ENCODE measurements at places on chromosomes 11 and 22. TPM values are rescaled to one million over a fixed set of nuclear protein-coding genes. Genes with fewer than 3 reads are reported as not detected.
A peak's percentile ranks its signal among the peaks of the same experiment; 100 is the strongest.

F2 gene
- not detected for total RNA-seq

DNA sequence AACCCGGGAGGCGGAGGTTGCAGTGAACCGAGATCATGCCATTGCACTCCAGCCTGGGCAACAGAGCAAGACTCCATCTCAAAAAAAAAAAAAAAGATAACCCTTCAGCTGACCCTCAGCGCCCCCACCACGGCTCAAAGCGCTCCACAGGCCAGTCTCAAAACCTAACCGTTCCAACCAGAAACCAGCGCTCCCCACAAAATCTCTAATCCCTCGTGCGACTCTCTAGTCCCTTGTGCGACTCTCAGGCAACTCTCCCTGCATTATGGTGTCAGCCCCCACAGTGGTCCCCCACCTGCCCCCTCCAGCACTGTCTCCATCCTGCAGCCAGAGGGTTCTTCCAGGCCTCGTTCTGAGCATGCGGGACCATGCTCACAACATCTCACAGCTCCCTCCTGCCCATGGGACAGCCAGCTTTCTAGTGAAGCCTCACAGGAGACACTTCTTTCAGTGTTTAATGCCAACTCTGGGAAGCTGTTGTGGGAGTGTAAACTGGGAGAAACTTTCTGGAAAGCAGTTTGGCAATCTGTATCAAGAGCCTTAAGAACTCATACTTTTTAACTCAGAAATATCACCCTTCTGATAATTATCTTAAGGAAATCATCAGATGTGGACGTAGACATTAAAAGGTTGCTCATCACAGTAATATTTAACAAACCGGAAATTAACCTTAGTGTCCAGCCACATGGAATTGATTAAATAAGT lies 4.2 kb upstream of the RASGRP2 start:
- DNase-seq, result peak; percentile 70

DNA sequence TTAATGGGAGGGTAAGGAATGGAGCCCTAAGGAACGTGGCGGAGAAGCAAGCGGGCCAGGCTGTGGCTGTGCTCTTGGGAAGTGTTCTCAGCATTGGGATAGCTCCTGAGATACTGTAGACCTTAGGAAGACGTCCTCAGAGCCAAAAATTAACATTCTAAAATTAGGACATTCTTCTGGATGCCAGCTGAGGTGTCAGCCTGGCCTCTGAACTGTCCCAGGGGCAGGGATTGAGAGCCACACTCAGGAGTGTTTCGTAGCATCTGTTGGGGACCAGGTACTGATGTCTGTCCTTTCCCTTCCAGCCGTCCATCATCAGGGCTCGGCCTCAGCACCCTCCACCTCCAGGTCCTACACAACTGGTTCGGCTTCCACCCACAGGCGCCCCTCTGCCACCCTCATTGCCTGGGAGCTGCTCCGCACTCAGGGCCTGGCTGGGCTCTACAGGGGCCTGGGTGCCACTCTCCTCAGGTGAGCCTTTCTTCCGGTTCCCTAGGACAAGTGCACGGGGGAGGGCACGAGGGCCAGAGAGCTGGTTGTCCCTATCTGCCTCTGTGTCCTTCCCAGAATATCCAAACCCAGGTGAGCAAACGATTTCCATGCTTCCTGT lies 23.6 kb downstream of the SLC25A18 start:
- DNase-seq, result no peak

OR56A1 gene
- not detected for total RNA-seq

- peak; percentile 22 for DNase-seq
Observed at GRCh38 chr22:41862160-41862529, 29.2 kb downstream of the SREBF2 start.

KMT2A gene
- 38.9 TPM for total RNA-seq

CDC45 gene
- total RNA-seq, result 22.9 TPM

TH gene
- total RNA-seq, result not detected

DNA sequence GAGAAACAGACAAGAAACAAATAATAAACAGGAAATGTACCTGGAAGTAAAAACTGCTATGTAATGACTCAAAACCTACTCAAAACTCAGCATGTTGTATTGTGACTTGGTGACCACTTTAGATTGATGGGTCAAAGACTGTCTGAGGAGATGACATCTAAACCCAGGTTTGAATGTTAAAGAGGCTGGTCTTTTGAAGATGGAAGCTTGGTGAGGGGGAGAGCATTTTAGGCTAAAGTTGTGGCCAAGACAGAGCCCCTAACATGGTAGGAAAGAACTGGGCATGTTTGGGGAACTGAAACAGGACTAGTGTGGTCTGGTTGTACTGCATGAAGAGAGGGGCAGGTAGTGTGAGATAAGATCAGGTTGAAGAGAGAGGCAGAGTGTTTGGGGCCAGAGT lies 85.3 kb upstream of the MYO18B start:
- no peak for DNase-seq

GRCh38 chr11:45392591-45393091 lies 106.5 kb upstream of the SYT13 start:
- DNase-seq, result no peak

GRAMD1B gene
- total RNA-seq, result 3.1 TPM

DNA sequence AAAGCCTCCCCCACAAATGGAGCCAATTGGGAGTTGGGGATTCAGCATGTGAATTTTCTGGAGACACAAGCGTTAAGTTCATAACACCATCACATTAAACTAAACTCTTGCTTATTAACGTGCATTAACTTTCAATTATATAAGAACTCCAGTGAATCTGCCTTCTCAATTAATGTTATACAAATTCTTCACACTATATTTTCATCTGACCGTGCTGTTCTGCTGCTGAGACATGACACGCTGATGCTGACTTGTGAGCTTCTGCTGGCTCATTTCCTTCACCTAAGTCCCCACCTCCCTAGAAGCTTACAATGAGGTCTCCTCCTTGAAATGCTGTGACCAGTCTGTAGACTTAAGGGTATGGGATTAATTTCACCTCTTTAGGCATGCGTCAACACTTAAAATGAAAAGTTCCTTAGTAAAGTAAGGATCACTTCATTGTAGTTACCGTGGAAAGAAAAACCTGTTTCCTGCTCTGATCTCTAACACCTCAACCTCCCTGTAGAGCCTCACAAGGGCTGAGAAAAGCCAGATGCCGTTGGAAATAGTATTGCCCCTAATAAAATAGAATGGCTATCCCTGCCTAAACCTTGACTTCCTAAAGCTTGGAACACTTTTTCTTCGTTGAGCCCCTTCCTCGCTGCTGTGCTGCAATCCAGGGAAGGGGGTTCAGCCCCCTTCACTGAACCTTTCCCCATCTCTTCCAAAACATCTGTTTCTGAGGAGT lies 2.2 kb downstream of the HBG2 start:
- DNase-seq, result no peak

FAM180B gene
- not detected for total RNA-seq

DNA sequence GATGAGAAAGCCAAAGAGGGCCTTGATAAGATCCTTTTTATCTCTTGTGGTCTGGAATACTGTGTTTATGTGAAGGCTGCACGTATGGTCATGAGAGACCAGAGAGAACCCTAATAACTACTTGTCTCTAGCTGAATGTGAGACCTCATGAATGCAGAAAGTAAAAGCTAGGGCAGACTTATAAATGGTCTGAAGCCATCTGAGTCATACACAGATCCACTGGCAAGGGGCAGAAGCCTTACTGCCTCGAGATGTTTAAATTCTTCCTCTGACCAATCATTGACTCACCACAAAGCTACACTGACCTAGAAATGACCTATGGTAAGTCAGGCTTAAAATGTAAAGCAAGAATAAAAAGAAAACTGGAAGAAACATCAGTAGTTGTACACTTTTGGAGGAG lies 22.7 kb upstream of the OR4B1 start:
- DNase-seq, result peak; percentile 60

DNA sequence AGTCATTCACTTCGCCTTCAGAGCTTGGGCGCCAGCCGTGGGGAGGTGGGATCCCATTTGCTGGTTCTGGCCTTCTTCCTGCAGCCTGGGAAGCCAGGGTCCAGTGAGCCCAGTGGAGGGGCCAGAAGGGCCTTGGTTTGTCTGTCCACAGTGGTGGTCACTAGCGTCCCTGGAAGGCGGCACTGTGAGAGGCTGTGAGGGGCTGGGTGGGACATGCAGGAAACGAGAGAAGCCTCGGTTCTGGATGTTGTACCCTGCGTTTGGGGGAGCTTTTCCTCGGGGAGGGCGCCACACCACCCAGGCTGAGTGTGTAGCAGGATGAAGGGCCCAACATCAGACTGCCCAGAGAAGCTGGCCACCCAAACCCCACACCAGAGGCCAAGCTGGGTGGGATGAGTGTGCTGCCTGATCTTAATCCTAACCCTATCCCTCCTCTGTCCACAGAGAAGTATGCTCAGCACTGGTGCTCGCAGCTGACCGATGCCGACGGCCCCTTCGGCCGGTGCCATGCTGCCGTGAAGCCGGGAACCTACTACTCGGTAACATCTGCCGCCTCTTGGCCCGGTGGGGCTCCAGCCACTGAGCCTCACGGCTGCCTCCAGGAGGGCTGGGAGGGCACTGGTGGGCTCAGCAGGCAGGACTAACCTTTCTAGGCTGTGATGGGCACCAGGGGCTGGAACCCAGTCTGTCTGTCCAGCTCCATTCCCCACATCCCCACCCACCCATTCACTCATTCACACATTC lies 14.4 kb downstream of the MUC5AC start:
- no peak for DNase-seq

BTG4 gene
- total RNA-seq, result not detected

DNA sequence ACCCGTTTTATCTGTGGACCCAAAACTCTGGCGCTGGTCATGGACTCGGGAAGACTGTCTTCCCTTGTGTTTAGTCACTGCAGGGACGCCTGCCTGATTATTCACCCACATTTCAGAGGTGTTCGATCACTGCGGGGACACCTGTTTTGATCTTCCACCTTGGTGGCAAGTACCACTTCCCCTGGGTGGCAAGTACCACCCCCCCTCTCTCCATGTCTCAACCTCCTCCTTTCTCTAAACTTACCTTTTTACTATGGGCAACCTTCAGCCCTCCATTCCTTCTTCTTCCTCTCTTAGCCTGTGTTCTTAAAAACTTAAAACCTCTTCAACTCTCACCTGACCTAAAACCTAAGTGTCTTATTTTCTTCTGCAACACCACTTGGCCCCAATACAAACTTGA lies 1.9 kb upstream of the NDUFC2 start:
- DNase-seq, result no peak

DNA sequence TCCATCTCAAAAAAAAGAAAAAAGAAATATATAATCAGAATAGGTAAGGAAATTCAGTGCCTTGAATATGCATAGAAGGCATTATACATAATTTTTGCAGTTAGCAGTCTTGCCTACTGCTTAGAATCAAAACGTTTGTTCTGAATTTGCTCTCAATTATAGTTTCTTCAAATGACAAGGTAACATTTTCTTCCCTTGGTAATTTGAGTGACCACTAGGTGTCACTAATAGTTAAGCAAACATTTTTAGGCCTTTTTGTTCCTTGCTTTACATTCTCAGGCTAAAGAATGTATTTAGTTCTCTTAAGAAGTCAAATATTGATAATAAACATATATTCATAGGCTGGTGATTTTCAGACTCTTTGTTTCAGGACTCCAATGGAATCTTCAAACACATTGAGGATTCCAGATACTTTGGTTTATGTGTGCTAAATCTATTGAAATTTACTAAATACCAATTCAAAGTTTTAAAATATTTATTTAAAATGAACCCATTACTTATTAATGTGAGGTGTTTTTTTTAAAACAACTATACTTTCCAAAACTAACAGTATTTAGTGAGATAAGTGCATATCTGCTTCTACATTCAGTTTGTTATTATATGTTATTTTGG lies 55.0 kb upstream of the DEPDC7 start:
- peak; percentile 80 for DNase-seq

PIK3IP1 gene
- total RNA-seq, result 191 TPM

DNA sequence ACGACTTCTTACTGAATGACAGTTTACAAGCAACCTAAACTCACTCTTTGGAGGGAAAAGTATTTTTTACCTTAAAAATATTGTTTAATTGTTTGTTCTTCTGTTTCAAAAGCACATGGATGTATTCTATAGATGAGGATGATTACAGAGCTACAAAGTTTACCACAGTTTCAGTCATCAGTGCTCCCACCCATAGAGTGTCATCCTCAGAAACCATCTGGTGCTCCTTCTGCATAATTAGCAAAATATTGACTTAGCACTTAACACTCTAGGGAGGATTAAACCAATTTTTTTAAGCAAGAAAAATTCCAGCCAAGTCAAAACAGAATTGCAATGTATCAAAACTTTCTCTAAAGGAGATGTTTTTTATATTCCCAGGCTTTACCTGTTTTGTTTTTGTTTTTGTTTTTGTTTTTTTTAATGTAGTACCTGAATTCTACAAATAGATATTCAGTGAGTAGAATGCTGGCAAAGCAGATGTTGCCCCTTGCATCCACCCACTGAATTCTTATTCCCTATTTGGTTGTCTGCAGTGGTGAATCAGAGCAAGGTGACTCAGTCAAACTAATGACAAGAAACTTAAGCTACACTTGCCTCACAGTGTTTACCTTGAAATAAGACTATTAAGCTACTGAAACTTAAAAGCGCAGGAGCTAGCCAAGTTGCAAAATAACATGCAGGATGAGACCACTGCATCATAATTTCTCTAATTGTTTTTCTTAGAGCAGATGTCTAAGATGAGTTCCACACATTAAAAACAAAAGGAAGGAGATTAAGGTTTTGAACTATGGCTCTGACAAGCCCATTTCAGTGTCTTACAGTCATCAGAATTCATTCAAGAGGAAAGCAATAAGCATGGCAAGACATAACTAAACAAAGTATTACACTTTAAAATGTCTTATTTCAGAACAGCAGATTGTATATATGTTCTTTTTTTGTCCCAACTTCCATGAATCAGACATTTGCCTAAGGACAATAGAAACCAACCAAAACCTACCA lies 155.1 kb upstream of the SOX6 start:
- DNase-seq, result no peak

GRCh38 chr11:128244871-128245270 lies 342.5 kb downstream of the ETS1 start:
- peak; percentile 43 for DNase-seq

DNA sequence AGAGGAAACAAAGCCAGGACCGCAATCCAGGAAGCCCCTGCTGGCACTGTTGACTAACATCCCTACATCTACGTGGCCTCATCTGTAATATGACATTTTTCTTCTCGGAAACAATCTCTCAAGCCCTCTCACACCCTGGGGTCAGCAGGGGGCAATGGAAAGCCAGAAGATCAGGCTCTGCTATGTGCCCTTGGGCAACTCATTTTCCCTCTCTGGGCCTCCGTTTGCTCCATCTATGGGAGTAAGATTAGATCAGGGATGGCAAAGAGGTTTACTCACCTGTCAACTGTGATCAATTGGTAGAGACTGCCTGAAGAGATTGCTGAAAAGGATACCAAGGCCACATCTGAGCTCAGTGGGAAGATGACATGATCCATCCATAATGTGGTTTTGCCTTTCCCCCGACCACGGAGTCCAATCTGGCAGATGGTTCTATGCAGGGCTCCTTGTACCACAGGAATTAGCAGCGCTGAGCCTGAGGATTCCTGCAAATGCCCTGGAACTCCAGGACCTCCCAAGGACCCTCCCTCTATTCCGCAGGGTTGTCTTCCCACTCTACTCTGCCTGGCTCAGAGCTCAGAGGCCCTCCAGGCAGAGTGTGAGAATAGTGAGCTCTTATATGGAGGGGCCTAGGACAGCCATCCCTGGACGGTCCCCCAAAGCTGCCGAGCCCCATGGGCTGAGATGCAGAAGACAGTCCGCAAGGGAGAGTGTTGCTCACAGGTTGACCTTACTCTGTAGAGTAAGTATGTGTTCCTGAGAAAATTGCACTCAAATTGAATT lies 66.1 kb downstream of the CHST1 start:
- no peak for DNase-seq

NELL1 gene
- total RNA-seq, result not detected

Data from fibroblast of the aortic adventitia (primary cell).